ENCODE measurements at places on chromosomes 6 and 20.
A peak's percentile ranks its signal among the peaks of the same experiment; 100 is the strongest.

GRCh38 chr20:60749804-60750602, 502.1 kb upstream of the CDH4 start:
- no peak for DNase-seq

GRCh38 chr6:6655805-6656251, 67.3 kb downstream of the LY86 start:
- no peak for DNase-seq

- DNase-seq = peak; percentile 57
Observed at GRCh38 chr20:64065974-64066343, 3.0 kb downstream of the TCEA2 start.

GRCh38 chr6:33147807-33148666, 44.2 kb downstream of the COL11A2 start:
- DNase-seq = peak; percentile 32

GRCh38 chr20:32191873-32192272, 15.7 kb downstream of the PLAGL2 start:
- DNase-seq = no peak

DNA sequence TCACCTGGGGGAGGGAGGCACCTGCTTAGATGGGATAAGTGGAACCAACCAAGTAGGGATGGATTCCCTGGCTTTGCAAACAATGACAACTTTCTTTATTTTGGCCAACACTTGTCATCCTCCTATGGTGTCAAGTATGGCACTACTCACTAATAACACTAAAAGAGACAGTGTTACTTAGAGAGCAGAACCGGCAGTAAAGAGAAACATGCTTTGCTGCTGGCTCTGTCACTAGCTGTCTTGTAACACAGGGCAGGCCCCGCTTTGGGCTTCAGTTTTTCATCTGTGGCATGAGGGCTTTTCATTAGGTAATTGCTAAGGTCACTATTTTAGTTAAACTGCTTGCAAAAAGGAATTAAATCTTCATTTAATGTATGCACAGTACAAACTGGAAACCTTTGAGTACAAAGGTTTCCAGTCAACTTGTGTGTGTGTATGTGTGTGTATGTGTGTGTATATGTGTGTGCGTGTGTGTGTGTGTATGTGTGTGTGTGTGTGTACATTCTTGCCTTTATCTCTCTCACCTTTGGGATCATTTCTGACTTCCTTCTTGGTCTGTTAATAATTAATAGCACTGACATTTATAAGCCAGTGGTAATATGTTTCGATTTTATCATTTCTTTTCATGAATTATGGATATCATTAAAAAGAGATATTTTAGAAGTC, 64.7 kb downstream of the BTBD3 start:
- DNase-seq = no peak

GRCh38 chr20:63005365-63005861, 1.4 kb downstream of the BHLHE23 start:
- no peak for DNase-seq

DNA sequence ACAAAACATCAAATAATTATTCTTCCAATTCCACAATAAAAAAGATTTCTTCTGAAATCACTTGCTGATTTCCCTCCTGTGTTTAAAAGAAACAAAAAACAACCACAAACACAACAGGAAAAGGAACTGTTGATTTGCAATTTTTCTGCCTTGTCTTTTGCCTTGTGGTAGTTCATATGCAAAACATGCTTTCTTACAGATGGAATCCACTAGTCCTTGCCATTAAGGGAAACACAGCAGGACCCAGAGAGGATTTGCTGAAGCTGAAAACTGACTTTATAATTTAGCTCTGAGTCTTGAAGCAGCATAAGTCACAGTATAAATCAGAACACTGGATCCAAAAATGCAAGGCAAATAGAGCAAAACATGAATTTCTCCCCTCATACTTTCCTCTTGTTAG, 328.8 kb downstream of the PHF3 start:
- no peak for DNase-seq

DNA sequence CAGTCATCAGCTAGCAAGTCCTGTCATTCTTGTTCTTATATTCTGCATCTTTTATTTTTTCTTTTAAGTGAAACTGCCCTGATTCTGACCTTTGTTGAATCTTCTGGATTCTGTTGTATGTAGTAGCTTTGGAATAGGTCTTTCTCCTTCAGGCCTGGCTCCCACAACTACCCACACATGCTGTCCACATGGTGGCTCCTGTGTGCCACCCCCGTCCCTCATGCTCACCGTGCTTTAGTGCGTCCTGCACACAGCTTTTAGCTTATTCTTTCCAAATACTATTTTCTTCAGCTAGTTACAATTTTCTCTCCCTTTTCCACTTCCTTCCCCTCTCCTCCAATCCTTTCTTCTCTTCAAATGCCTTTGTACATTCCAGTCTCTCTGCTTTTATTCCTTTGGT, 61.8 kb downstream of the CTNNBL1 start:
- no peak for DNase-seq

DNA sequence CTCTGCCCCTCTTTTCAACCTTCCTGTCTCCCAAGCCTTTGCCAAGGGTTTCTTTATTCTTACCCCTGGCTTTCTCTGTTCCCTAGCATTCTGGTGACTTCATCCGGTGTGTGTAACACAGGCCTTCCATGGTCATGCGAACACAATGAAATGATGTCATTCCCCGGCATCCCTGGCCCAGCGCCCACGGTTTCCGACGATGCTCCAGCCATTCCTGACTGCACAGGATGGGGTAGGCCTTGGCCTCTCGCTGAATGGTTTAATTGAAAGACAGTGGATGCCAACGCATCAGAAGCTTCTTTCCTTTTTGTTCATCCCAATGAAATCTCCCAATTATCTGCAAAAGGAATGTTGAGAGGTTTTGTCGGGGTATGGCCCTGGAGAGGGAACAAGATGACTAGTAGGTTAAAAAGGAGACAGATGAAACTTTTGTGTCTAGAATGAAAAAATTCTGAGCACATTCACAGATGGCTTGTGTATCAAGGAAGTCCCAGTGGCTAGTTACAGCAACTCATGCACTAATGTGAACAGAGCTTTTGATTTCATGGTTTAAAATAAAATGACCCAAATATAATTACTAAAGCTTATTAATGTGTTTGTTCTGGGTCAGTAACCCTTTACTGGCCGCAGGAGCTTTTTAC, 655.0 kb downstream of the QKI start:
- DNase-seq = peak; percentile 75

- DNase-seq = no peak
Observed at GRCh38 chr6:79810871-79811270, 136.5 kb downstream of the ELOVL4 start.

DNA sequence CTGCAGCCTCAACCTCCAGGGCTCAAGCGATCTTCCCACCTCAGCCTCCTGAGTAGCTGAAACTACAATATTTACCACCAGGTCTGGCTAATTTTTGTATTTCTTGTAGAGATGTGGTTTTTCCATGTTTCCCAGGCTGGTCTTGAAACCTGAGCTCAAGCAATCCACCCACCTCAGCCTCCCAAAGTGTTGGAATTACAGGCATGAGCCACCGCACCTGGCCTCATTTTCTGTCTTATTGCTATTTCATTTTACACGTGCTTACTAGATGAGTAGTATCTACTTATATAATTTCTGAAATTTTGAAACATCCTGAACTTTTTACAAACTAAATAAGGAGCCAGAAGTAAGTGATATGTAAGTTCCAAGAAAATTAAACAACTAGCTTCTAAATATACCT, 34.6 kb downstream of the CLIC5 start:
- DNase-seq = no peak

- DNase-seq = no peak
Observed at GRCh38 chr20:43160941-43161340, 28.8 kb downstream of the PTPRT start.

DNA sequence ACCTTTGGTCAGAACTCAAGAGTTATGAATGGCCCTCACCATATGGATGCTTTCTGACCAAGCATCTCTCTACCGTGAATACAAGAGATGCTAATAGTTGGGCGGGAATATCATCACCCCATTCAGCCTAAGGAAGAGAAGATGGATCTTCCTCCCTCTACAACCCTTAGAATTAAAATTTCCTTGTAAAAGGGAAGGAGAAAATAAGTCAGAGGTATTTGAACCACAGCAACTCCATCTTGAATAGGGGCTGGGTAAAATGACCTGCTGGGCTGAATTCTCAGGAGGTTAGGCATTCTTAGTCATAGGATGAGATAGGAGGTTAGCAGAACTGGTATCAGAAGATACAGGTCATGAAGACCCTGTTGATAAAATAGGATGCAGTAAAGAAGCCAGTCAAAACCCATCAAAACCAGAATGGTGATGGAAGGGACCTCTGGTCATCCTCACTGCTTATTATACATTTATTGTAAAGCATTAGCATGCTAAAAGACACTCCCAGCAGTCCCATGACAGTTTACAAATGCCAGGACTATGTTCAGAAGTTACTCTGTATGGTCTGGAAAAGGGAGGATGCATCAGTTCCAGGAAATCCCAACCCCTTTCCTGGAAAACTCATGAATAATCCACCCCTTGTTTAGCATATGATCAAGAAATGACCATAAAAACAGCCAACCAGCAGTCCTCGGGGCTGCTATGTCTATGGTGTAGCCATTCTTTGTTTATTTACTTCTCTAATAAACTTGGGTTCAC, 101.2 kb downstream of the DTNBP1 start:
- DNase-seq = no peak

DNA sequence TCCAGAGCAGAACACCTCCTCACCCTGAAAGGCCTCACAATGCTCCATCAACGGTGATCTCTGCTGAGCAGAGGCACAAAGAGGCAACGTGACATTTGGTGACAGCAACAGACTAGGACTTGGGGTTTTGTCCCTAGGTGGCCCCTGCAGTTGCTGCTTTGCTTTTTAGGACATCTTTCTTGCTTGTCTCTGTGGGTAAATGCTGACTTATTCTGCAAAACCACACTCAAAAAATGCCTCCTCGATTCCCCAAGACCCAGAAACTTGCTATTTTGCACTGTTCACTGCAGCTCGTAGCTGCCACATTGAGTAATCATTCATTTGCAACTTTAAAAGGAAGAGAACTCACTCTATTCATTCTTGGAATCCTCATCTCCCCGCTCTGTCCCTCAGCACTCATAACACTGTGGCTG, 209.9 kb downstream of the LY86 start:
- no peak for DNase-seq

DNA sequence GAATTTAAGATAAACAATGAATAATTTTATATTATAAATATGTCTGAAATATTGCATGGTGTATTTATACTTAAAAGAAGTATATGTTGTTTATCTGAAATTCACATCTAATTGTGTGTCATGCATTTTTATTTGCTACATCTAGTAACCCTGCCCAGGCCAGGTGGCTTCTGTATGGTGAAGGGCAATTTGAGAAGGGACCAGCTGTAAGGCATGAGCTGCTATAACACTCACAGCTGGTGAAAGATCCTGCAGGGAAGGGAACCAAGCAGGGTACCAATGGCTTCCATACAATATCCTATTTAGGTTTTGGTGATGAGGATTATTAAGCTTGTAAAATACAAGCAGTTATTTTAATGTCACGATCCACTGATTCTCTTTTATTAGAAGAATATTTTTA, 921.8 kb upstream of the GJE1 start:
- no peak for DNase-seq

- DNase-seq = no peak
Observed at GRCh38 chr6:30743099-30744053, 889 bp upstream of the FLOT1 start.

DNA sequence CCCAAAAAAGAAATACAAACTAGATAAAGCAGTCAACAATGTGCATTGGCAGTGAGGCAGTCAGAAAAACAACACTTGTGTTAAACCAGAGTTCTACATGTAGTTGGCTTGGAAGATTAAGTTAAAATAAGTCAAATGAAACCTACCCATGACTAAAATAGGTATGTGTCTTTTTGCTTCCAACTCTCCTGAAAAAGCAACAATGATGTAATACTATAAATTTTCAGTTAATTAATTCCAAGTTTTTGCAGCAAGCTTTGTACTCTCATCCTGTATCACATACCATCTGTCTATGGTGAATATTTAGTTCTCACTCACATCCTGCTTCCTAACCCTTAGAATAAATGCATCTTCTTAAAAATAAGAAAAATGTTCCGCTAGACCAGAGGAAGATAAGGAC, 261.5 kb downstream of the KIF16B start:
- DNase-seq = no peak

- no peak for DNase-seq
Observed at GRCh38 chr6:165861226-165861625, 198.2 kb upstream of the PDE10A start.

DNA sequence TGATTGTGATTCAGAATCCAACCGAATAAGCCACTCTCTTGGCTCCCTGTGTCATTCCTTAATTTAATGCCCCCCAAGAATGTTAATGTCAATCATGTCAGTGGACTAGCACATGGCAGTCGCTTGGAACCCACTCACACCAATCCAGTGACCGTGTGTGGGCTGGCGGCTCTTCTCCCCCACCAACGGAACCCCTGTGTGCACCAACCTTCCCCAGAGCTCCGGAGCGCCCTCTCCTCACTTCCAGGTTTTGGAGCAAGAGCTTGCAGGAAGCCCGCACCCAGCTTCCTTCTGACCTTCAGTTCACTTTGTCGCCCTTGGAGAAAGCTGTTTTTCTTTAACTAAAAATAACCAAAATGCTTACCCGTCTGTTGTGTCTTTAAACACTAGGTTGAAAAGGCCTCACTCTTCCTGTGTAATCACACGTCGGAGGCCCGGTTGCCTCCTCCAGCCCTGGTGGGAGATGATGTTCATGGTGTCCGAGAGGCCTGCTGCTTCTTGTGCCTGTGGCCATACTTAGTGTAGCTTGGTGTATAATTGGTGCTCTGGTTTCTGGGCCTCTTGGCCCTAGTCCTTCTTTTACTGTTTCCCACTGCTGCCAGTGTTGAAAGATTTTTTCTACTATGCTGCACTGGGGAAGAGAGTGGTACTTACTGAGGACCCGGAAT, 17.8 kb upstream of the MAP1LC3A start:
- no peak for DNase-seq

- no peak for DNase-seq
Observed at GRCh38 chr20:57470212-57470522, 54.8 kb downstream of the CTCFL start.

DNA sequence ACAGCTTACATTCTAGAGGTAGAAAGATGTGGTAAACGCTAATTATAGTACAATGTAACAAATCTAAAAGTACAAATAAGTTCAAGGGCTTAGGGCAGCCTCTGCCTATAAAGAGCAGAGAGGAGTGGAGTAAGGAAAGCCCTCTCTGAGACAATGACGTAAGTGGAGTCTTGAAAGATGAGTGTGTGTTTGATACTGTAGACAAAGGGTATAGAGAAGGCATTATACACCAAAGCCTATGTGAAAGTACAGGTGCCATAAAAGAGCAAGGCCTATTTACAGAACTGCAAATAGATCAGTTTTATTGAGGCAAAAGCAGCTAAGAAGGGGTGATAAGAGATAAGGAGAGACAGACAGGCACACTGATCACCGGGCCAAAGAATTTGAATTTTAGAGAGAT, 10.9 kb downstream of the GOPC start:
- no peak for DNase-seq

DNA sequence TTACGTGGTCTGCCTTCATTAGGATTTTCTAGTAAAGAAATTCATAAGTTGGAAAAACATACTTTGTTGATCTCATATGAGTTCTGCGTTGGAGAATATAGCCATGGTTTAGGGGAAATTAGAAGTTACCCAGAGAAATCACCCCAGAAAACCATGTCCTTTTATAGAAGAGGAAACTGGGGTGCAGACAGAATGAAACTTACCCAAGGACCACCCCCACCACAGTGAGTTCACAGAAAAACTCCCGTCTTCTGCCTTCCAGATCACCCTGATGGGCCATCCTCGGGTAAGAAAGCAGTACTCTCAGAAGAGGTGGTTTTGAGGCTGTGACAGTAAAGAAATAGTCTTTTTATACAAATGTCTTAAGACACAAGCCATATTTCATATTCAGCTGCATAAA, 25.1 kb upstream of the MAFB start:
- DNase-seq = no peak

Measured in astrocyte of the cerebellum (primary cell).